RPMI7951 (cell line): ENCODE measurements at places on chromosomes 12 and 14.
A peak's percentile ranks its signal among the peaks of the same experiment; 100 is the strongest.

GRCh38 chr12:29838768-29839167 is 55.0 kb upstream of the TMTC1 start:
- DNase-seq: no peak

- DNase-seq: no peak
Observed at GRCh38 chr12:31474751-31475150, 116.2 kb downstream of the DENND5B start.

GRCh38 chr12:65325183-65325582 is 46.7 kb downstream of the MSRB3 start:
- DNase-seq: no peak

DNA sequence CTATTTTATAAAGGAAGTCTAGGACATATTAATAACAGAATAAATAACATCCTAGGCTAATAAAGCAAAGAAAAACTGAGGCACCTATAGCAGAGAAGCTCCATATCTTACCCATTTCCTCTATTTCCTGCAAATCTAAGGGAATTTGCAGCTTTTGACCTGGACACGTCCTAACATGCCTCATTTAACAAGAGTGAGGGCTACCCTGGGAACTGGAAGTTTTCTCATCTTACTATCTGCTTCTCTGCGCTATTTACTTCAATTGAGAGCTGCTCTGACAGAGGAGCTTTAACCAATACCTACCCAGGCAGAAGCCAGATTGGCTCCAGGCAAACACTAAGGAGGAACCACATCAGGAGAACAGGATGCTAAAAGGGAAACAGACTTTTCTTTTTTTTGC is 5.7 kb downstream of the YBX3 start:
- DNase-seq: no peak

GRCh38 chr12:66304296-66304900 is 2.1 kb downstream of the HELB start:
- DNase-seq: no peak

DNA sequence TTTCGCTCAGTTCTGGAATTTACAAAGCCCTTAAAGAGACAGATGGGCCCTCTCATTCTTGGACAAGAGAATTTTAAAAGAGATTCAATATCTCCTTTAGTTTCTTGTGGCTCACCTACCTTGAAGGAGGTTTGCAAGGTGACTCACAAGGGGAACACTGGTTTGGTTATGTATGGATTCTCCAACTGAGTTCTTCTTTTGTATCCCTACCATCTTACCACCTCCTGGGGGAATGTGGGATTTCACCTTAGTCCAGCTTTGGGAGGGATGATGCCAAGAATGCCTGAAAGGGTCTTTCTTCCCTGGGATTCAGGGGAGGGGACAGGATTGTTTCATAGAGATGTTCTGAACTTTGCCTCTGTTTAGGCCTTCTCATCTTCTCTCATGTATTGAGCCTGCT is 3.7 kb downstream of the PPP4R4 start:
- no peak for DNase-seq

DNA sequence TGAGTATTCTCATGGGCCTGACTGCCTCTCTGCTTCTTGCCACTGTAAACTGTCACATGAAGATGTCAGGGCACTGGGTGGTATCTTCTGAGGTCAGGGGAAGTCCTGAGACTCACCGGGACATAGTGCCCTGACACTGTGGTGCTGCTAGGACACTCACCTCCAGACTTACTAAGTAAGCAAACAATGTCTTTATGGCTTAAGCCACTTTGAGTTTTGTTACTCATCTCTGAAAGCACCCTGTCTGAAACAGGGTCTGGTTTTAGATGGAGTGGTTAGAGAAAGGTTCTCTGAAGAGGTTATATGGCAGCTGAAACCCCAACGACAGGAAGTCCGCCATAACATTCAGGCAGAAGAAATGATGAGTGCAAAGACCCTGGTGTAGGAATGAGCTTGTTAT is 22.7 kb downstream of the GPR19 start:
- DNase-seq: no peak

GRCh38 chr12:6662602-6662905 is 365 bp downstream of the ING4 start:
- no peak for DNase-seq

- DNase-seq: peak; percentile 82
Observed at GRCh38 chr12:50597200-50598195, 92.7 kb downstream of the DIP2B start.

- peak; percentile 83 for DNase-seq
Observed at GRCh38 chr14:49972131-49972671, 79.3 kb downstream of the ARF6 start.

- DNase-seq: no peak
Observed at GRCh38 chr12:5402009-5402935, 29.6 kb upstream of the NTF3 start.

- DNase-seq: no peak
Observed at GRCh38 chr14:99289394-99290189, 17.6 kb upstream of the BCL11B start.

- no peak for DNase-seq
Observed at GRCh38 chr12:22248121-22248520, 86.4 kb downstream of the ST8SIA1 start.

GRCh38 chr12:103969391-103969790 is 3.7 kb downstream of the TDG start:
- DNase-seq: no peak

DNA sequence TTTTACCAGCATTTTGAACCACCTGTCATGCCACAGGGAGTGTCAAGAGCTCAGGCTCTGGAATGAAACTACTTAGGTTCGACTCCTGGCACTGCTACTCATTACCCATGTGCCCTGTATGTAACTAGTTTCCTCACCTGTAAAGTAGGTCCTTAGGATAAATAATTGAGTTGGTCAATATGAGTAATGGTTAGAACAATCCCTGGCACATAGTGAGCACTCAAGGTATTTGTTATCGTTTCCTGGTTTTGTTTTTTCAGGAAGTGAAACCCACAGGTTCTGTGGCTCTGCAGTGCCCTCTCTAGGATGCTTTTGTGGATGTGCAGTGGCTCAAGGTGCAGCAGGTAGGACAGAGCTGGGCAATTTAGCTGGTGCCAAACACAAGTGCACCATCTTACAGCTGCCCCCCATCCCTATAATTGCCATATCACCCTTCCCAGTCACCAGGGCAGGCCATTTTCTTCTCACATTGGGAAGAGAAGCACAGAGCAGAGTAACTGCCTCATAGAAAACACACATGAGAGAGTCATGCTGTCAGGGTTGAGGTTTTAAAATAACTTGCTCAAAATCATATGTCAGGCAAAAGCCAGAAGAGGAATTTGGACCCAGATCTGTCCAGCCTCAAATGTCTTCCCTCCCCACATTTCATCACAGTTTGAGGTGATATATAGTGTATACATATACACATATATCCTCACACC is 297.5 kb downstream of the RPAP3 start:
- no peak for DNase-seq

DNA sequence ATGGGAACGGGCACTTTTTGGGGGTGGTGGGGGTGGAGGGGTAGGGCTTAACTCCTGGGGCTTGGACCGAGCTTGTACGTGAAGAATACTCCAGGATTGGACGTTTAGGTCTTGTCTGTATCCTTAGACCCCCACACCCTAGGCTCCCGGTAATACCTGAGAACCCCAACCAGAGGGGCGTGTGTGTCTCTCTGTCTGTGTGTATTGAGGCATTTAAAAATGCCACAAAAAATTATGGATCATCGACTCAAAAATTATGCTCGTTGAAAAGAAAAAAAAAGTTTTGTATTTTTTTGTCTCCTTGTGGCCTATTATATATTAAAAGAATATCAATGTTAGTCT is 459 bp downstream of the PPFIBP1 start:
- no peak for DNase-seq

GRCh38 chr14:73237219-73237785 is at the start of gene PAPLN:
Gene PAPLN (plus strand): TSS chr14:73237506. CDS start chr14:73239779, 2,273 bp downstream.
- DNase-seq: peak; percentile 69

DNA sequence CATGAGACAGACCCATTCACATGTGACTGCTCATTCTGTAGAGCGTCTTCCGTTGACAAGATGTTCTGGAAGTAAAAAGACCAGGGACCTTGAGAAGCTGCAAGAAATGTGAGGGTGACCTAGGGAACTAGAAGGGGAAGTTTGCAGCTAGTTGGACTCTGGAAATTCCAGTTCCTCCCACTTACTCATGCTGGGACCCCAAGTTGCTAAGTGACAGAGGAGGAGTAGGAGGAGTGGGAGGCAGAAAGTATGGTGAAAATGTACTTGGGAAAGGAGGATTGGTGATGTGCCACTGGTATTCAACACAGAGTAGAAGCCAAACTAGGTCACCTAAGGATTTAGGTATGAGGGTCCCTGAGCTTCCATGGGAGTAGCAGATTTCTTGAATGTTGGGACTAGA is 132.4 kb downstream of the KCNA5 start:
- no peak for DNase-seq

DNA sequence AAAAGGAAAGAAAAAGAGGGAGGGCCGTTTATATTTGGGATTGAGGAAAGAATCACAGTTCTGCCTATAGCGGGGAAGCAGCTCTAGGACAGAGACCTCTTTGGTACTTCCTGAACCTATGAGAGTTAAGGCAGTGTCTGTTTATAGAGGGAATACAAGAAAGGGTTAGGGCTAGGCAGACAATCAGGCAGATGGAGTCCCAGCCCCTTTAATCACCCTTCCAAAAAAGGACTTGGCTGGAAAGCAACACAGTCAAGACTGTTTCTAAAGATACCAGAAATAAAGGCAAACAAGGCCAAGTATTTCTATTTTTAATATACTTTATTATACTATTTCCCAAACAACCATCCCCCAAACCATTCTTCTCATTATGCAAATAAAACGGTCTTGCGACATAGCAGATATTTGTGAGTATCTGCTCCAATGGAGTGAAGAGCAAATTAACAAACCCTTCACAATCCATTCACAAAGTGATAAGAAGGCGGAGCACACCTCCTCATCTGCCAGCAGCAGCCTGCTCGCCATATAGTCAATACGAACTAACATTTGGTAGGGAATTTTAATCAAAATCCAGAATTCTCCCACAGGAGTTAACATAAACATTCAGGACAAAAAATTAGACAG is 697 bp upstream of the GRIP1 start:
- DNase-seq: no peak
